ENCODE measurements at places on chromosomes 3 and 15. TPM values are rescaled to one million over a fixed set of nuclear protein-coding genes. Genes with fewer than 3 reads are reported as not detected.

DNA sequence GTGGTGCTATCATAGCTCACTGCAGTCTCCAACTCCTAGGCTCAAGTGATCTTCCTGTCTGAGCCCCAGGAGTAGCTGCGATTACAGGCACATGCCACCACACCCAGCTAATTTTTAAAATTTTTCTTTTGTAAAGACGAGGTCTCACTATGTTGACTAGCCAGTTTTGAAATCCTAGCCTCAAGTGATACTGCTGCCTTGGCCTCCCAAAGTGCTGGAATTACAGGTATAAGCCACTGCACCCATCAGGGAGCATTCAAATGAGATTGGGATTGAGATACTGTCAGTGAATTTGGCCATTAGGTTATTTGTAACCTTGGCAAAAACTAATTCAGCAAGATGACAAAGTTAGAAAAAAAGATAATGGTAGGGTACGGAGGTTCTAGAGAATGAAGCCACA, 21.7 kb downstream of the EDC3 start:
- DNase-seq = no peak

- peak; percentile 61 for DNase-seq
Observed at GRCh38 chr3:15638193-15638890, 36.8 kb downstream of the BTD start.

- DNase-seq = no peak
Observed at GRCh38 chr3:7188551-7188950, 327.6 kb downstream of the GRM7 start.

DNA sequence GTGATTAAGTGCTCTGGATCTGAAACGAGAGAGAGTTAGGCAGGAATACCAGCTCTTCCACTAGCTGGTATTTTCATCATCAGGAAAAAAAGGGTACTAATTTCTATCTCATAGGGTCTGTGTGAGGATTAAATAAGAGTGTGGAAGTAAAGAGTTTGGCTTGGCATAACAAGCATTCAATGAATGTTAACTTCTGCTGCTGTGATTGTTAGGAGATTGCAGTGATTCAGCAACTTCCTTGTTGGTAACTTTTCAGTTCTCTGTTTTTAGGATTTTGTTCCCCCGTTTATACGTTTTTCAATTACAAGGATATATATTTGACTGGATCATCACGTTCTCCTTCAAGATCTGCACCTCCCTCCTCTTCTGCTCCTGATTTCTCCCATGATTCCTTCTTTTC, 65.9 kb upstream of the MYO5C start:
- DNase-seq = no peak

Gene CMTM8
- polyA plus RNA-seq = not detected

Gene SPINT1
- 0.24 TPM for polyA plus RNA-seq
